Spinal cord (tissue), 10 donors: ENCODE measurements at places on chromosomes 12 and 14. TPM values are rescaled to one million over a fixed set of nuclear protein-coding genes. Genes with fewer than 3 reads are reported as not detected.

DNA sequence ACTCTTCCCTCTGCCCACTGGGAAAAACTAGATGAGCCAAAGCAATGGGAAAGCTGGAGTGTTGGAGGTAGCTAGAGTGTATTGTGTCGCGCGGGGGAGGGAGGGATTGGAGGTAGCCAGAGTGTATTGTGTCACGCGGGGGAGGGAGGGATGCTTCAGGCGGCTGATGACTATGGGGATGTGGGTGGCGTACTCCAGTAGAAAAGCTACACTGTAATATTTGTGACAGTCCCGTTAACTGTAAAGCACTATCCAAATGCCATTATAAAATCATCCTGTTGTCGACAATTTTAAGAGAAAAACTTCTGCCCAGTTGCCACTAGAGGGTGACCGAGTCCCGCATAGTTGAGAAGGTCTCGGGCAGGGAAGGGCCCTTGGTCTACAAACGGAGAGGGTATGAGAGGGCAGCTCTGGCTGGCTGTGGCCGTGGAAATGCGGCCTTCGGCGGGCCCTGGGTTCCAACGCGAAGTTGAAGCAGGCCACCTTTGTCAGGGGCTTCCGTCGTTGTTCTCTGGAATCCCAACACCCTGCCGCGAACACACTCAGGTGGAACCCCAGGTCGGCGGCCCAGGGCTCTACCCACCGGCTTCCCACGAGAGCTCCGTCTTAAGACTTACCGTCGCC is 15.1 kb upstream of the PLEK2 start:
- DNase-seq: peak; percentile 91

DNA sequence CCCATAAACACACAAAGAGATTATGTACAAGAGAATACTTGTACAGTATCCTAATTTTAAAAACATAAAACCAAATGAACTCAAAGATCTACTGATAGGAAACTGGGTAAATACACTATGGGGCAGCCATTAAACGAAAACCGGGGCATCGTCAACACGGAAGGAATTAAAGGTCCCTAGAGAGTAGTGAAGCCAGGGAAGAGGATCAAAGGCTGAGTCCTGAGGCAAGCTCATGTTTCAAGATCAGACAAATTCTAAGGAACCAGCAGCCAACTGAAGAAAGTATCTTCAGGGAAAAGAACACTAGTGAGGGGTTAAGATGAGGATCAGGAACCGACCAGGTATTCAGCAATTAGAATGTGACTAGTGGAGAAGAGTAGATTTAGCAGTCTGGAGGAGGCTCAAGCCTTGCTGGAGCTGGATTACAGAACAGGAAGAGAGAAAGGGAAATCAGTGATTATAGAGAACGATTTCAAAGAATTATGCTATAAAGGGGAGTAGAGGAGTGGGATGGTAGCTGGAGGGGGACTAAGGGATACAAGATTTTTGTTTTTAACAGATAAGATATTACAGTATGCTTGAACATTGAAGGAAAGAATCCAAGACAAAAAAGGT is 23.7 kb downstream of the SEL1L start:
- no peak for DNase-seq

Gene CPM
- 13.8 TPM for total RNA-seq

Gene CIPC
- total RNA-seq: 35.2 TPM

- no peak for DNase-seq
These were observed 341 bp downstream of the ZNF10 start for GRCh38 chr12:133130808-133131128.

- DNase-seq: peak; percentile 54
These were observed 792 bp upstream of the SLC38A1 start for GRCh38 chr12:46269429-46270241.

- no peak for DNase-seq
These were observed 58.9 kb downstream of the DIO3 start for GRCh38 chr14:101620031-101620788.

- no peak for DNase-seq
These were observed 439.0 kb upstream of the STXBP6 start for GRCh38 chr14:25488961-25489360.

GRCh38 chr14:95290871-95291431 is 28.8 kb downstream of the CLMN start:
- no peak for DNase-seq

- no peak for DNase-seq
These were observed 213.6 kb upstream of the FSCB start for GRCh38 chr14:44720707-44721106.

Gene IFNG
- total RNA-seq: not detected
